ENCODE measurements at places on chromosomes 4 and X.

DNA sequence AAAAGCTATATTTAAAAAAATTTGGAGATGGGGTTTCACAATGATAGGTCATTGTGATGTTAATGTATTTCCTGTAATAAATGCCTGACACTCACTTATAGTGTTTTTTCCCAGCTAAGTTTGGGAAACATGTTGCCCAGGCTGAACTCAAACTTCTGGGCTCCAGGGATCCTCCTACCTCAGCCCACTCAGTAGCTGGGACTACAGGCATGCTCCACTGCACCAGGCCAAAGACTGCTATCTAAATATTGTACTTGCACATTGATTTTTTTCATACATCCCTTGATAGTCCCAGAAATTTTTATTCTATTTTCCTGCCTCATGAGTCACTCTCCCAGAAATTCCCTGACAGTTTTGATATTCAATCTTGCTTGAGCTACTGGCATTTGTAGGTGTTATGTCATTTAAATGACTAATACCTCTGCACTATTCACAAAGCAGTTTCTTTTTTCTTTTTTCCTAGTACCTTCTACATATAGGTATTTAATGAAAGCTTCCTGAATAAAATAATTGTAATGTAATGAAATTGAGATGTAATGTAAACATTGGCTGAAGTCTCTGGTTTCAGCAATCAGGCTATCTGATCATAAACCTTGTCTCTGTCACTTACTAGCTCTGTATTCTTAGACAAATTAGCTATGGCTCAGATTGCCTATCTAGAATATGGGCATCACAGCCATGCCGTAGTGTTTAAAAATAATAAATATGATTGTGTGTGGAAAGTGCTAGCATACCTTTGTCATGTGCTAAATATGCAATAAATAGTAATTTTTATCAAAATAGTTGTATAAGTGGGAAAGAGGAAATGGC is 1973.0 kb upstream of the AGA start:
- DNase-seq = no peak

DNA sequence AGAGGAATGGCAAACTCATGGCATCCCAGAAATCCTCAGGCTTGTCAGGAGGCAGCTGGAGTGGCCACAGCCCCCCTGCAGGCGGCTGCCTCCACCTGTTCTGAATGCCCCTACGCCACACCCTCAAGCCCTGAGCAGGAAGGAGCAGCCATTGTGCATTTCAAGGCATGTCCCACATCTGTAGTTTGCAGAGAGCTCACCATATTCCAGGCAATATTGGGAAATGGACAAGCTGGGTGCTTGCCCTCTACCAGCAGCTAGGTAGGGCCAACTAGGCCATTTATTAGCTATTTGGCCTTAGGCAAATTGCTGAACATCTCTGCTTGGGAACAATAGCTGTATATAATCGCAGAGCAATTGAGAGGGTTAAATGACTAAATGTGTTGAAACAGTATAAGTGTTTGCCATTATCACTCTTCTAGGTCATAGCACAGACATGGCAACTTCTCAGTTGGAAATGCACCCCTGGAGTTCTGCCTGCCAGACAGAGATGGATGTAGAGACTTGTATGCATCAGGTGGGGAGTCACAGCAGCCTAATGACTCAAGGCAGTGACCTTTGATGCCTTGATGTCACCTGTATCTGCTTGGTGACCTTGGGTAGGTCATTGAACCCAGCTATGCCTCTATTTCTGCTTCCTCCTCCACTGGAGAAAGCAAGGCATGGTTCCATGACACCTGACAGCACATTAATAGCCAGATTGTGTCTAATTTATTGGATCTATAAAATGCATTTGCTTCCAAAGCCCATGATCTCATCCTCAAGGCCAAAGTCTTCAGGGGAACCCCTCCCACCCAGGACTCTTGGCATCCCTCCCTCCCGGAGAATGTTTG is 52.8 kb downstream of the FHDC1 start:
- DNase-seq = no peak

- peak; percentile 1 for DNase-seq
These were observed 384.3 kb upstream of the ACTRT1 start for GRCh38 chrX:128436397-128437103.

DNA sequence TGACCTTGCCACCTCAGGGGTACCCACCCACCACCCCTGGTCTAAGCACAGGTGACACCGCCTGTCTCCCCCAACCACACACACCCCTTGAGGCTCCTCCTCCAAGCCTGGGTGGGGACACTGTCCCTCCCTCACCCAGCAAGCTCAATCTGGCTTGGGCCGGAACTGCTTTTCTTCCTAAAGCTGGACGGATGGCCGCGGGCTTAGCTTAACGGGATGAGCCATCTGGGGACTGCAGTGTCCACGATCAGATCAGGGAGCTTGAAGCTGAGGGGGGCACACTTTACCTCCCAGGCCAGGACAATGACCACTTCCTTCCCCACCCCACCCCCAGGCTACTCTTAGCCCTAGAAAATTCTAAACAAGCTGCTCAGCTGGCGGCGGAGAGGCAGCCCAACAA is 1.0 kb upstream of the SLC6A8 start:
- DNase-seq = no peak

DNA sequence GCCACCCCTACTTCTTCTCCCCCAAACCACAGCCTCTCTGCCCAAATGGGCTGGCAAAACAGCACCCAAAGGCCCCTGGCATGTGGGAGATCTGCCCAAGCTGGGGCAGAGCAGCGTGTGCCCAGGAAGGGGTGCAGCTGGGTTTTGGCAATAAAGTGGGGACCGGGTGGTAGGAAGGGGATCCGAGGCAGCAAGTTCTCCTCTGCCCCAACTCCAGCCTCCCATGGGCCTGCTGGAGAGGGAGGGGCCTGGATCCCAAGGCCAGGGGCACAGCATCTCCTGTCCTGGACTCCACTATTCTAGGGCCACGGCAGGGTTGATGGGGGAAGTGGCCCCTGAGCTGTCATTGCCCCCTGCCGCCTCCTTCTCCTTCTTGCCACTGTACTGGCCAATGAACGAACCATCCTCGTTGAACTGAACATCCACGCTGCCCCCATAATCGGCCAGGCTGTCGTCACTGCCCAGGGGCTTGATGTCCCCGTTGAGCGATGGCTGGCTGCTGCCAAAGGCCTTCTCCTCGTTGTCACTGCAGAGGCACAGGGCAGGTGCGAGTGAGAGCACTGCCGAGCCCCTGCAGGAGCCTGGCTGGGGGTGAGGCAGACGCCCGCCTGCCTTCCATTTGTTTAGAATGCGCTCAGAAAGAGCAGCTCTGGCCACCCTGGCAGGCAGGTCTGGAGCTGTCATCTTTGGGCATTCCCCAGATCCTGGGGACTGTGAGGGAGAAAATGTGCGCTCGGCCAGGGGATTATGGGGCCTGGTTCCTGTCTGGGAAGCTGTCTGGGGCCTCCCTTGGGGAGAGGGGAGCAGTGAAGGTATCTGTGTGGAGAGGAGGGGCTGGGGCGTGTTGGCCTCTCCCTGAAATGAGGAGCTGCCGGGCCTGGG is 23.4 kb downstream of the L1CAM start:
- DNase-seq = no peak
